NCI-H774 (cell line): ENCODE measurements at places on chromosomes 11 and 22.

DNA sequence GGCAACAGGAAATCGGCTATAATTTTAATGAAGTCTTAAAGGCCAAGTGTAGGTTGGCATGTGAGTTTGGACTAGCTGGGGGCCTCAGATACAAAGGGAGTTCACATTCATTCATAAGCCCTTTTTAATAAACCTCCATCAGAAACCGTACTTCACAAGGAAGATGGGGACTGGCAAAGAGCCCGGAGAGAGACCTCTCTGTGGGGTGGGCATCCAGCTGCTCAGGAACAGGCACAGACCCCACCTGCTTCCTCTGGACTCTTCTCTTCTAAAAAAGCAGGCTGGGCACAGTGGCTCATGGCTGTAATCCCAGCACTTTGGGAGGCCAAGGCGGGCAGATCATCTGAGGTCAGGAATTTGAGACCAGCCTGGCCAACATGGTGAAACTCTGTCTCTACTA, 3.9 kb upstream of the ARFGAP3 start:
- no peak for DNase-seq

DNA sequence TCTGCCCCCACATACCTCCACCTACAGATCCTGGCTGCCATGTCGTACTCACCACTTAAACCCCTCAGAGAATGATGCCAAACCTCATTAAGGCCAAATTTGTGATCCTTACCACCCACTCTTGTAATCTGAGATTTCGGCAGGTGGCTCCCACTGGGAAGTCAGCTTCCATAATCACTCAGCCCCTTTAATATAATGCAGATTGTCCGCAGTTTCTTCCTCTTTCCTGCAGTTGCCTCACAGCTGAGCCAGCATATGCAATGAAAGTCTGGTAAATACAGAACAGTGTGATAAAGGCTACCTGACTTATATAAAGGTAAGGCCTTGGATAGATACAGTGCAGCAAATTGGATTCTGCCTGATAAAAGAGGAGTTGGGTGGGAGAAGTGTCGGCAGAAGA, 515.2 kb upstream of the TENM4 start:
- no peak for DNase-seq

GRCh38 chr22:30705710-30706651, 11.3 kb downstream of the OSBP2 start:
- DNase-seq: no peak

DNA sequence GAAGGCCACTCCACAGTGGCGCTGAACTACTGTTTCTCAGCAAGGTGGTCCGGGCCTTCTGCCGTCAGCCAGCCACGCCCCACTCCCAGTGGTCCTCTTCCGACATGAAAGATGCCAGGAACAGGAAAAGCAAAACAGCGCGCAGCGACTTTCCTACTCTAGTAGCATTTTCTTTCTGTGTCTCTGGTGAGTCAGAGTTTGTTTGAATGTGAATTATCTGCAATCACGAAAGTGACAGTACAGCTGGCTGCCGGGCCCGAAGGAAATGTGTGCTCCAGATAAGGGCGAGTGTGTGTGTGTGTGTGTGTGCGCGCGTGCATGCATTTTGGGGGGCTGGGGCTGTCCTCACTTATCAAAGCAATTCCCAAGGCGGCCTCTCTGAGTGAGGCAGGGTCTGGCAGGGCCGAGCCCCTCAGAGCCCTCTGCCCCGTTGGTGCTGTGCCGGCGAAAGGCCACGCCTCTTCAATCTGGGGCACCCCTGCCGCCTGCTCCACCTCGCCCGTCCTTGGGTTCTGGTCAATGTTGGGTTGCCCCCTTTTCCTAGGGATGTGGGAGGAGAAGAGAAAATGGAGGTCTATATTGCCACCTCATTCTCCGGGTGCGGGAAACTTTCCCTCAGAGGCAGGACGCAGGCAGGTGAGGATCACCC, 288.5 kb downstream of the KIRREL3 start:
- no peak for DNase-seq

DNA sequence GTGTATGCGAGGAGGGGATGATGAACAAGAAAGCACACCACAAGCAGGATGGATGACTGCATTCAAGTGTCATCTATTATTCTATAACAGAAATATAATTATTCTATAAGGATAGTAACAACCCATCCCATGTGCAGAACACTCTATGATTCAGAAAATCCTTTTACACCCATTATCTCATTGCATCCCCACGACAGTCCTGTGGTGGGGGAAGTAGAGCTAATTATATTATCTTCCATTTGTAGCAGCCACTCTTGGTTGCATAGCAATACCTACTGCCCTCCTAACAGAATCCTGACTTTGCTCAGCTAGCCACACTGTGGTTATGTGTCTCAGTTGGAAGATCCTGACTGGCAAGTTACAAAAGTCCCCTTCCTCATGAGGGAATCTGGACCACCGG, 406.5 kb upstream of the NARS2 start:
- DNase-seq: no peak

DNA sequence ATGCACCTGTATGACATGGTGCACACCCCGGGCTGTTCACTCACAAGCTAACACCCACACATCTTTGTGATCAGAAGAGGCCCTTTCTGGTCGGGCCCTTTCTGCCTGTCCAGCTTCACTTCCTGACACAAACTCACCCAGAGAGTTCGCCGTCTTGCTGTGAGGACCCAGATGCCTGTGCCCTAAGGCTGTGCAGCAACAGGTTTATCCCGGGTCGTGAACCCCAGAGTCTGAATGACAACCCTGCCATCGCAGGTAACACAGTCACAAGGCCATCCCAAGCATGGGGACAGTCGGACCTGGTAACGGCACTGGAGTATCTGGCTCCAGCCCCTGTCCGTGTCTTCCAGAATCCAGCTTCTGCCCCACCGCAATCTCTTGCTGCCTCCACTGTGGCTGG, 235.1 kb downstream of the BUD13 start:
- DNase-seq: no peak

GRCh38 chr22:37880668-37881440, 25.2 kb upstream of the MICALL1 start:
- DNase-seq: no peak

GRCh38 chr11:128412847-128413791, 174.2 kb downstream of the ETS1 start:
- no peak for DNase-seq

DNA sequence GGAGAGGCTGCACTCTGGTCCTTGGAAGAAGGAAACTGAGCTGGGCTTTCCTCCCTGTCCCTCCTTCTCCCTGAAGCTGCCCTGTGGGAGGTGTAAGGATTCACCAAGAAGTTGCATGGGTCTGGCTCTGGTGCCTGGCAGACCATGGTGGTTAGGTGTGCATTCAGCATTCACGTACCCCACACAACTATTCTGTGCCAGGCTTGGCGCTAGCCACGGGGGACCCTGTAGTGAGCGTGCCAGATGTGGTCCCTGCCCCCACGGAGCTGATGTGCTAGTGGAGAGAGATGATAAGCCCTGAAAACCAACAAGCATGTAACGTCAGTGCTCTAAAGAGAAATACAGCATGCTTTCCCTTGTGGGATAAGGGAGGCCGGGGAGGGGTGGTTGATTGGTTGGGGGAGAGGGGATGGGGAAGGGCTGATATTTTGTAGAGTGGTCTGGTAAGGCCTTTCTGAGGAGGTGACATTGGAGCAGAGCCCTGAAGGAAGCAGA, 48.9 kb downstream of the CD82 start:
- no peak for DNase-seq

DNA sequence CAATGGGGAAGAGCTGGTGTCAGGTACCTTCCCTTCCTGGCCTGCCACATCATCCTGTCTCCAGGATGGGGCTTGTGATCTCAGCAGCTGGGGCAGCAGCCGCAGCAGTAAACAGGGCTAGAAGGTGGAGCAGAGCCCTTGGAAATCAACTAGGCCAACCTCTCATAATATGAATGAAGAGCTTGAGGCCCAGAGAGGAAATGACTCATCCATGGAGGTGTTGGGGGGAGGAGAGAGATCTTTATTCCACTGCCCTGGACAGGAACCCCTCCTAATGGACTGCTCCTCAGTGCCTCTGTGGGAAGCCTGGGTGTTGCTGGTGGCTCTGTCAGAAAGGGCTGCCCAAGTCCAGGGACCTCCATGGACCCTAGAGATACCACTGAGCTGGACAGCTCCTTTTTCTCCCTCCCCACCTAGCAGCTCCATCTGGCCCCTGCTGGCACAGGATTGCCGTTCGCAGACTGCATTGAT, 111.8 kb downstream of the OSBP2 start:
- DNase-seq: no peak

GRCh38 chr11:66694732-66695207, 17.1 kb upstream of the RBM4B start:
- DNase-seq: peak; percentile 76

DNA sequence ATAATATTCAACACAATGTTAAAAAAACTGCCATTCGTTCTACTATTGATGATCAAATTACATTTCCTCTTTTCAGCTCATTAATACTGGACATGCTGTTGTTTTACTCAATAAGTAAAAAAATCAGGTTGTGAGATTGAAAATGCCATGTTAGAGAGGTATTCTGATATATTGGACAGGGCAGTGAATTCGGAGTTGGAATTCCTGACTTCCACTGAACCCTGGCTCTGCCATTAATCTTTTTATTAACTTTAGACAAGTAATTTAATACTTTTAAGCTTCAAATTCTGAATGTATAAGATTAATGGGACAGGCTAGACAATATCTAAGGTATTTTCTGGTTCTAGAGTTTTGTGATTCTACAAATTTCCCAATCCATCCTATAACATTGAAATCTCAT, 12.2 kb upstream of the NOX4 start:
- DNase-seq: no peak

DNA sequence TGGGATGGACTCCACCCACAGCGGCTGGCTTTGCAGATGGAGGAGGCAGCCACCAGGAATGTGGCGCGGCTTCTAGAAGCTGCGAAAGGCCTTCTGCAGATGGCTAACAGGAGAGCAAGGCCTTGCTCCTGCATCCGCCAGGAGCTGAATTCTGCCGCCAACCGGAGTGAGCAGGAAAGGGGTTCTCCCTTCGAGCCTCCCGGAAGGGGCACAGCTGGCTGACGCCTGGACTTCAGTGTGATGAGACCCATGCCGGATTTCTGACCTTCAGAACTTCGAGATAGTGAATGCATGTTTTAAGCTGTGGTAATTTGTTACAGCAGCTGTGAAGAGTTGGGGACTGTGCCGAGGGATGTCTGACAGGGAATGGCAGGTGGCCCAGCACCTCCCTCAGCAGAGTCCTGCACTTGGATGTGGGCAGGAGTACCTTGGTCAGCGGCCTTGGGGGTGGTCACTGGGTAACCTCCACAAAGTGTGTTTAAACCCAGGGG, 7.7 kb downstream of the TBC1D22A start:
- no peak for DNase-seq

- no peak for DNase-seq
These were observed 15.0 kb upstream of the ESAM start for GRCh38 chr11:124776865-124777645.

DNA sequence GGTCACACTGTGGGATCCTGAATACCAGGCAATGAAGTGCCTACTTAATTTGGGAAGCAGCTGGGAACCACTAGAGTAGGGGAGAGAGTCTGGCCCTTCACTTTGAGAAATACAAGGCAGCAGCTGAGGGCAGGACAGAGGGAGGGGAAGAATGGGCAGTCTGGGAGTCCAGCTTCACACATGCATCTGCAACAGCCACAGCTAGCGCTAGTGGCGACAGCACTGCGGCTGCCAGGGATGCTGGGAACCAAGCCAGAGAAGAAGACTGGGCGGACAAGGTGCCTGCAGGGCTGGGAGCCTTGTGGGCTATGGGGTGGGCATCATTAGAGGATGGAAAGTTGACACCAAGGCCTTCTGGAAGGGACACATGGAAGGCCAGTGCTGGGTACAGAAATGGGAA, 15.8 kb downstream of the SCUBE2 start:
- no peak for DNase-seq

GRCh38 chr11:110337570-110338193, 41.3 kb upstream of the RDX start:
- no peak for DNase-seq

DNA sequence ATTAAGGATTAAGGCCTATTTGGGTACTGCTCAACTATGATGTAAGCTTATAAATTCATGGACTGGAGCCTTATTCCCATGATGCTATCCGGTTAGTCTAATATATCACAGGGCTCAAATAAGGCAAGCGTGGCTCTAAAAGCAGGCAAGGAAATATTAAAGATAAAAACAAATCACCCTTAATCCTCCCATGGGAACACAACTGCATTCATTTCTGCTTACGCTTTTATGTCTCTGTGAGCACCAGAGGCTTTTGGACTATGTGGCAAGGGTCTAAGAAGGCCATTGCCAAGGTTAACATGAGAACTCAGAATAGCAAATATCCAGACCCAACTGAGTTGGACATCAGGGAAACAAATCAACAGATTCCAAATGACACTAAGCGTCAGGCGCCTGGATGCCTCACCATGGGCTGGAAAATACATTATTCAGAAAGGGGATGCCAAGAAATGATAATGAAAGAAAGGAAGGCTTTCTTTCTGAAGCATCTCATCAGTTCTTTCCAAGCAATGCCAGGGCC, 138.1 kb downstream of the SLC1A2 start:
- DNase-seq: no peak

DNA sequence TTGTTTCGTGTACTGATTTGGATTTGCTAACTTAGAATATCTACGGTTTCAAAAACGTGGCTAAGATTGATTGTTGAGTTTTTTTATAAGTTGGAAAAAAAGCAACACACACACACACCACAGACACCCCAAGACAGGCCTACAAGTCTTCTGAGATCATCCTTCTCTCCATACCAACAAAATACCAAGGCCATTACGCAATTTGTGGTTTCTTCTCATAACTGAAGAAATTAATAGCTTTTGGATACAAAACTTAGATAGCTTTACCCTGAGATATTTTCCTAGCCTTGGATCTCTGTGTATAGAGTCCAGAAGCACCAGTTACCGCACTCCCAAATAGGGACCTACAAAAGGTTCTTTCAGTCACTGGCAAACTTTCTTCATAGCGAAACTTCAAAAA, 113.6 kb downstream of the SIK3 start:
- no peak for DNase-seq

- no peak for DNase-seq
These were observed 157.5 kb downstream of the KIRREL3 start for GRCh38 chr11:126843096-126843495.
